ENCODE measurements at places on chromosomes 4 and X. TPM values are rescaled to one million over a fixed set of nuclear protein-coding genes. Genes with fewer than 3 reads are reported as not detected.
A peak's percentile ranks its signal among the peaks of the same experiment; 100 is the strongest.

The UCHL1 gene
- total RNA-seq = 2,143 TPM

DNA sequence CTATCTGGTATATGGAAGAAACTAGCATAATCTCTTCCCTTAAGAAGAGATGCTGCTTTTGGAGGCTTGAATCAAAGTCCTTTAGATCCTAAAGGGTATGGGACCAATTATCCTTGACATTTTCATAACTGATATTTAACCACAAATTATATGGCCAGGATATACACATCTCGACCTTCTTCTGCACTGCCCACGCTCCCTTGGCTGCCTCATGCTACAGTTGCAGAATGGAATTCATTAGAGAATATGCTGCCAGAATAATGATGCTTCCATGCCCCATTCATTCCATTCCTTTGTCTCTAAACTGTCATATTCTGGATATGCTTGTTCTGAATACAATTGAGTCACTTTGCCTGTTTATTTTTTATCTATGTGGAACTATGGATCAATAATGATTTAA lies 157.1 kb upstream of the PACRGL start:
- DNase-seq = peak; percentile 27

DNA sequence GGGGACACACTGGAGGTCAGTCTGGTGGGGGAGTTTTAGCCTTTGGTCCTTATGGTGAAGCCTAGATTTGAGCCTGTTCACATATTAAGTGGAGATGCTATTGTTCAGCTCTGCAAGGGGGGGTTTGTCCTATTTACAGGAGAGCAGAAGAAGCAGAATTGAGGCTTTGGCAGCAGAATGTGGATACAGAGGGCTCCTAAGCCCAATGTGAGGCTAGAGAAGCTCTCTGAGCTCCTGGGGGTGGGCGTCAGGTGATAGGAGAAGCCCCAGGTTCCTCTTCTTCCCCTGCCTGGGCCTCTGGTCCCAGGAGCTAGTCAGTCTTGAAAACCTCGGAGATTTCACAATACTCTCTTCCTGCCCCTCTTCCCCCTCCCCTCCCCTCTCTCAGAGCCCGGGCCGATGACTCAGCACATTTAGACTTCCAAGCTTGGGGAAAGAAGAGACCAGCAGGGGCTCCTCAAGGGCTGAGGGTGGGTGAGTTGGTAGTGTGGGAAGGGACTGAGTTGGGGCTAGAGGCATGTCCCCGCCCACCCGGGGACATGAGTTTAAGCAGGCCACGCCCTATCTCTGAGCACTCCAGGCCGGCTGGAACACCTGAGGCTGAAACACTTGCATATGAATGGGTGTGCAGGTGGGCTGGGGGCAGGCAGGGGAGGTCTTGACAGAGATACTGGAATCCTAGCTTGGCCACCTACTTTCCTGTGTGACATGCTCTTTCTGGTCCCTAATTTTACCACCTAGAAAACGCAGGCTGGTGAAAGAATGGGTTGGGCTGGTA lies 3.4 kb downstream of the TFE3 start:
- peak; percentile 93 for DNase-seq

- no peak for DNase-seq
These were observed 81.7 kb downstream of the ZC4H2 start for GRCh38 chrX:64894454-64895038.

Data from fibroblast of the aortic adventitia (primary cell).